ENCODE measurements at places on chromosomes 16 and 17. TPM values are rescaled to one million over a fixed set of nuclear protein-coding genes. Genes with fewer than 3 reads are reported as not detected.

The RAI1 gene
- total RNA-seq, result 4.3 TPM

The USH1G gene
- under 0.01 TPM for total RNA-seq

The HASPIN gene
- 0.79 TPM for total RNA-seq

The PIPOX gene
- 2.2 TPM for total RNA-seq

The CCL1 gene
- not detected for total RNA-seq

The CCL14 gene
- total RNA-seq, result not detected

The KRTAP17-1 gene
- not detected for total RNA-seq

Measured in bronchial smooth muscle cell (primary cell).